ENCODE measurements at places on chromosomes 6 and 20.

- DNase-seq = no peak
Measured at GRCh38 chr20:47054945-47055344, 160.3 kb downstream of the EYA2 start.

DNA sequence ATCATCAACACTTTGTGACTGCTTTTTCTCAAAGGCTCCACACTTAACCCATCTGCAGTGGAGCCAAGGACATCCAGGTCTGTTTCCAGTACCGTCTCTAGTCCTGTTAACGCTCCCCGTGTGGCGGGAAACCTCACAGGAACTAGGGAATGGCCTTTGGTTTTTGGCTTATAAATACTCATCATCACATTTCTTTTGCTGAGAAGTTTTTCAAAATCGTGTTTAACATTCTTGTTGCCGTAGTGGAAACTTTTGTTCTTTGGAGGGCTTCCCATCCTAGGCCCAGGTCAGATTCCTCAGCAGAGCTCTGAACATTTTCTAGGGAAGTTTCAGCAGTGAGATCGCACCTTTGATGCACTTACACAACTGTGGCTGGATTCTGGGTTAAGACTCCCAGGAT lies 24.6 kb downstream of the DAAM2 start:
- DNase-seq = no peak

DNA sequence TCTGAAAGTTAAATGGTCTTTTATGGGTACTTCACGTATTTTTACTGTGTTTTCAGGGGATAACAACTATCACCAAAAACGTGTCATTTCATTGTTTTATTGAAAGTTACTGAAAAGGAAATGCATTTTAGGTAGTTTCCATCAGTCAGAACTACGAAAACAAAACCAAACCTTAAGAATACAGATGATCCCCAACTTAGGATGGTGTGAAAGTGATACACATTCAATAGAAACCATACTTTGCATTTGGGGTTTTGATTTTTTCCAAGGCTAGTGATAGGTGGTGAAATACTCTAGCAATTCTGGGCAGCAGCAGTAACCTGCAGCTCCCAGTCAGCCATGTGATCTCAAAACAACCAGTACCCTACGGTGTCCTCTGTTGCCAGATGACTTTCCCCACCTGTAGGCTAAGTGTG lies 25.9 kb upstream of the EFHC1 start:
- DNase-seq = no peak

DNA sequence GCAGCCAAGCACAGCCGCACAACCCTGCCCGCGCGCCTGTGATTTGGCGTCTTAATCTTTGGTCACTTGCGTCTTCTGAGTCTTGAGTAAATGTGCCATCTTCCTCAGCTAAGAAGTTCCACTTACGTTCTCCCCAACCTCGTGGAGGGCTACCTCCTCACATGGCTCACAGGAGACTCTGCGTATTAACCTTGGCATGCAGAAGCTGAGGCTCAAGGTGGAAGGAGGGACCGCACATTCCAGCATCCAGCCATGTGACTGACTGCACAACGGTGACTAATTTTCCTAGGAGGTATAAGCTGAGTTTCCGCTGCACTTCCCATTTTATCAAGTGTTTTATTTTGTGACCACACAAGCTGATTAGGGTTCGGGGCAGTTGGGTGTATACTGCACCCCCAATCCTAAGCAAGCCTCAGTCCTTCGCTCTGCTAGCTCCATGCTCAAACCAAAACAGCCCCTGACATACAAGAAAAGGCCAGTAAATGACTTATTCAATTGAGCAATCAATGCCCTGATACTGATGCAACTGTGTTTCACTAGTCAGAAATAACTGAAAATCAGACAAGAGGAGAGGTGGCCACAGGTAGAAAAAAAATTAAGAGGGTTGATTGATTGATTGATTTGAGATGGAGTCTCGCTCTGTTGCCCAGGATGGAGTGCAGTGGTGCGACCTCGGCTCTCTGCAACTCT lies 7.0 kb downstream of the BEND3 start:
- DNase-seq = no peak

- no peak for DNase-seq
Measured at GRCh38 chr6:157991067-157991432, 9.4 kb downstream of the SYNJ2 start.

GRCh38 chr6:116088946-116089345 lies 11.7 kb upstream of the NT5DC1 start:
- DNase-seq = no peak

- DNase-seq = no peak
Measured at GRCh38 chr6:44001318-44002066, 125.8 kb downstream of the MRPL14 start.

DNA sequence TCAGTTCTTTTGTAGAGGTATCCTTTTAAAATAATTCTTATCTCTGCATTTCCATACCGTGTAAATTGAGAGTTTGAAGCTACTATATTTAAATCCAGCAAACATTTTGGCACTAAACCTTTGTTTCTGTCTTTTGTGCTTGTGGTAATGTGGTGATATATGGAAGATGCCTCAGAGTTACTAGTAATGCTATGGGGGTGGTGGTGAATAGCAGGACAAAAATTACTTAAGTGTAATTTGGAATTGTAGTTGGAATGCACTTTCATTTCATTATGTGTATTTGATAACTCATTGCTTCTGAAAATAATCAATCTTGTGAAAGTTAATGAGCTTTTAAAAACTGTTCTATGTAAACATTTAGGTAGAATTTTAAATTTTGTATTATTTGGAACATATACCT lies 404.5 kb downstream of the PHF3 start:
- no peak for DNase-seq

DNA sequence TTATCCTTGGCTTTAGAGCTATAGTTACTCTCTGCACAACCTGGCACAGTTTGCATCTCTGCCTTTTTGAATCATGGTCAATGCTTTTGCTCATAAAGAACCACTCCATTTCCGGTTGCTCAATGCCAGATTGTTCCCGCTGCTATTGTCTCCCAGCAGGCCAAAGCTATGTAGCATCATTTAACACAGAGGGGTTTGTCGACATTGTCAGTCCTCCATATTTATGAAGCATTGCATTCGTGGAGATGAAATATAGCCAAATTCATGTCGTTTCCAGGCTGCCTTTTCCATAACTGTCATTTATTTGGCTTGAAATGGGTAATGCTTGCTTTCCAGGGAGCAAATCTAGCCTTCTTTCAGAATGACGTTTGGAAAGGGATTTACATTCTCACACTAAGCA lies 598.8 kb downstream of the EPHA7 start:
- DNase-seq = no peak
